Breast epithelium (tissue), 4 donors: ENCODE measurements at places on chromosomes 4 and X. TPM values are rescaled to one million over a fixed set of nuclear protein-coding genes. Genes with fewer than 3 reads are reported as not detected.

DNA sequence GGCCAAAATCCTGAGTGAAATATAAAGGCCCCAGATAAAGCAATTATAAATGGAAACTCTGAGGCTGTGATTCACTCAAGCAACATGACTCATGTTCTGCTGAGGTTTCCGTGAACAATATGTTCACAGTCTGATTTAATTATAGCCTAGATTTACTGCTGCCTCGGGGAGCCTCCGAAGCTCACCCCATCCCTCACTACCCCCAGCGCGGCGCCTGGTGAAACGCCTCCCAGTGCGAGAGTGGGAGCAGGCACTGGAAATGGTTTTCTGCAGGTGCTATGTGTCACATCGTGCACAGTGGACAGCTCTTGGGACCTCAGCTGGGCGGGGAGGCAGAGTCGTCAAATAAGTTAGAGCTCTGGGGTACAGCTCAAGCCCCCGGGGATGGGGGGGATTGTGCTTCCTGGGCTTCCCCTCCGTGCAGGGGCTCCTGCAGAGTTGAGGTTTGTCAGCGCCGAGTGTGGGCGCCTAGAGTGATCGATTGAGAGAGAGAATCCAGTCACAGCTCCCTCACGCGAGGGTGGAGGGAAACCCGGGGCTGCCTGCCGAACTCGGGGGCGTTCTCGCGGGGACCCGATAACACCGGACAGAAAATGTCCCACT, 110.6 kb downstream of the PHKA2 start:
- peak overlapping the region; percentile 32 for H3K27ac ChIP-seq
- H3K27me3 ChIP-seq, result peaks cover 37% of the 10 kb centered on the region
- no peaks in the 10 kb centered on the region for H3K36me3 ChIP-seq
- no peaks in the 10 kb centered on the region for H3K4me1 ChIP-seq
- no peak for DNase-seq

- H3K4me3 ChIP-seq, result no peak overlapping the region
- H3K27ac ChIP-seq, result no peak overlapping the region
- H3K36me3 ChIP-seq, result no peaks in the 10 kb centered on the region
- H3K4me1 ChIP-seq, result no peaks in the 10 kb centered on the region
- no peak for DNase-seq
- H3K27me3 ChIP-seq, result no peaks in the 10 kb centered on the region
These were observed 29.1 kb upstream of the TRO start for GRCh38 chrX:54891573-54891972.

DNA sequence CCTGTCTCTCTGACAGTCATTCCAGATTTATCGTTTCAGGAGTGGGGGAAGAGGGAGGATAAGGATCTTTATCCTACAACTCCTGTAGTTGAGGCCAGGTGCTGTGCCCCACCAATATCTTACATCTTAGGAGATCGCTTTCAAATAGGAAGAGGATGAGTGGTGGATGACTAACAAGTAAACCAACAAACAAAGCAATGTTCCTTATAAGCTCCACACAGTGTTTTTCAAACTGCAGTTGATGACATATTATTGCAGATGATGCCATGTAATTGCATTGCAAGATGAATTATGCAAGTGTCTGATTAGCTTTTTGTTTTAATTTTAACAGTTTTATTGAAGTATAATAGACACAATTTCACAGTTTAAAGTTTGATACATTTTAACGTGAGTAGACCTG, 35.8 kb upstream of the TMEM164 start:
- no peak overlapping the region for H3K4me3 ChIP-seq
- no peak for DNase-seq
- no peaks in the 10 kb centered on the region for H3K36me3 ChIP-seq
- no peak overlapping the region for H3K27ac ChIP-seq
- peaks cover 24% of the 10 kb centered on the region for H3K27me3 ChIP-seq
- no peaks in the 10 kb centered on the region for H3K4me1 ChIP-seq

DNA sequence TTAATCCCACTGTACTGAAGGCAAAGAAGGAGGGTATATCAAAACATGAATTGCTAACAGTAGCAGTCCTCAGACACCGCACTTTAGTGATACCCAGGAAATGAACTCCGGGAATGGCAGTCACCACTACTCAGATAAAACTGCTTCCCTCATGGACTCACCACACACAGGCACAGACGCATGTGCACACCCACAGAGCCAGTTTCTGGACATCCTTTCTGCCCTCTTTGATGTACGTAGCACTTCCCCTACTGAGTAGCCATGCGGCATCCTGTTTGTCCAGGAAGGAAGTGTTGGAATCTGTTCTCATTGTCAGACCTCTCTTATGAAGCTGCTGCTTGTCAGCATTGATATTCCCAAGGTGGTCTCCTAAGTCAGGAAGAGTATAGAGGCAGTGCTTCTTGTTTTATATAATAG, 95.7 kb downstream of the DCLK2 start:
- peak overlapping the region; percentile 53 for H3K27ac ChIP-seq
- H3K36me3 ChIP-seq, result no peaks in the 10 kb centered on the region
- H3K4me3 ChIP-seq, result no peak overlapping the region
- no peaks in the 10 kb centered on the region for H3K27me3 ChIP-seq
- DNase-seq, result no peak
- no peaks in the 10 kb centered on the region for H3K4me1 ChIP-seq

Gene SLC25A43
- 20.5 TPM for total RNA-seq
